Vagina (tissue), 2 donors: ENCODE measurements at places on chromosomes 3 and 15.

GRCh38 chr15:27166917-27167316 is 195.9 kb downstream of the GABRG3 start:
- DNase-seq: no peak

DNA sequence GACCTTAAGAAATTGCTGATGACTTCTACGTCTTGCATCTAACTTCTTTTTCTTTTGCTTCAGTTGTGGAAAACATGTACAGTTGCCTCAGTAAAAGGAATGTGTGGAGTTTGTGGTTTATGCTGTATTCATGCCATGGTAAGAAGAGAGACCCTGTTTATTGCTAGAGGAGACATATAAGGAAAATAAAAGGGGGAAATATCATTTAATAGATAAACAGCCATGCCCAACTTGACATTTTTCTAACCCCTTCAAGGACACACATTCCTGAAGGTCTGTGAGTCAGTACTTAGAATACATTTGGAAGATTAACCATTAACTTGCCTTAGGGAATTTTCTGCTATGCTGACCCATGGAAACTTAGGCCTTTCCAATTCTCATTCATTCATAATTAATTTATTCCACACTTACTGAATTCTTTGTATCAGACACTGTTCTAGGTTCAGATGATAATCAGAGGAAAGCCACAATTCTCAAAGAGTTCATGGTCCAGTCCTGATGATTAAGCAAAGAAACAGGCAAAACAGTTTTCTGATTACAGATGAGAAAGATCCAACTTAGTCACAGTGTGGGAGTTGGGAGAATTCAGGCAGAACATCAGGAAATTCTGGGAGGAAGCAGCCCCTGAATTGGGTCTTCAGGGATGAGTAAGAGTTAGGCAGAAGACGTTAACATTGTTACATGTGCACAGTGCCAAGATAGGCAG is 329.8 kb upstream of the RASGRP1 start:
- DNase-seq: no peak

DNA sequence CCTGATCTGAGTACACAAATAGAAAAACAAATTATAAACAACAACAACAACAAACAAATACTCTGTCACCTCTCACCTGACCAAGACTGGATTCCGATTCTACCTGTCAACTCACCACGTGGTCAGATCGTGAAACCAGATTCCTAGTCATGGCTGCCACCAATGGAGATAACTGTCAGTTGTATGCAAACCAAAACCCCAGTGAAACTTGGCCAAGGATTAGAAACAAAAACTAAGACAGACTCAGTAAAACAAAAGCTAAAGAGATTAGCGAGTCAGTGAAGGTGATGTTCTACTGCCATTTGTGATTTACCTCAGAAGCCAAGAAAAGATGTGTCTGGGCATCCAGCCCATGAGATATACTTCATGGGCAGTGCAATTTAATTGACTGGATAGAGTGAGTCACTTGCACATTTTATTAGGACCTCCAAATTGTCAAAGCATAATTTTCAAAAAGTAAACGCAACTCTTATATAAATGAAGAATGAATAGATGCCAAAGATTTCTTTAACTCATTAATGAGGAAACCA is 31.1 kb downstream of the PHLDB2 start:
- DNase-seq: no peak

- DNase-seq: no peak
Measured at GRCh38 chr3:15633766-15634598, 32.4 kb downstream of the BTD start.

GRCh38 chr3:149967086-149967685 is 3.5 kb downstream of the PFN2 start:
- no peak for DNase-seq

GRCh38 chr3:157087373-157087772 is 72.6 kb downstream of the CCNL1 start:
- no peak for DNase-seq

DNA sequence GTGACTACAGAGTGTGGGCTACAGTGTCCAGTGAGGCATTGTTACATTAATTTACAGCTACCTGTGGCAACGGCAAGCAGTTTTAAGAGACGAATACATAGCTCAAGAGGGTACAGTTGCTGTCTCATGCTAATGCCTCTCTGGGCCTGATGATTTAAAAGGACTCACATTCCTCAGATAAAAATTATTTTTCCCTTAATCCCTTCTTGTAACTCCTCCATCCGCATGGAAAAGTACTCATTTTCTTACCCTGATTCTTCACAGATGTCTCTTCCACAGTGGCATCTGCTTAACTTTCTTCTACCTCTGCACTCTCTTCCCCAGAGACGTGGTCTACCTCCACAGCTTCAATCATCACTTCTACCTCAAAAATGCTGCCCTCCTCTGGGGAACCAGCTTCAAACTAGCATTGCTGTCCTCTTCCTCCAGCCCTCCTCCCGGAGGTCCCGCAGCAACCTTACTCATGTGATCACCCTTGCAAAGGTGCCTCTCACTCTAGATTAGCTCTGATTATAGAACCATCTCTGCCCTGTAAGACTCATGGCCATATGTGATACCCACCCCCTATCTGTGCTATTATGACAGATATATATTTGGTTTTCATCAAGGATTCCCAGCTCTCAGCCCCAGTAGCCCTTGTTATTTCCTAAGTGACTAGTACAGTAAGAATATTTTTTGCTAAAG is 21.4 kb upstream of the ABHD17C start:
- DNase-seq: no peak

DNA sequence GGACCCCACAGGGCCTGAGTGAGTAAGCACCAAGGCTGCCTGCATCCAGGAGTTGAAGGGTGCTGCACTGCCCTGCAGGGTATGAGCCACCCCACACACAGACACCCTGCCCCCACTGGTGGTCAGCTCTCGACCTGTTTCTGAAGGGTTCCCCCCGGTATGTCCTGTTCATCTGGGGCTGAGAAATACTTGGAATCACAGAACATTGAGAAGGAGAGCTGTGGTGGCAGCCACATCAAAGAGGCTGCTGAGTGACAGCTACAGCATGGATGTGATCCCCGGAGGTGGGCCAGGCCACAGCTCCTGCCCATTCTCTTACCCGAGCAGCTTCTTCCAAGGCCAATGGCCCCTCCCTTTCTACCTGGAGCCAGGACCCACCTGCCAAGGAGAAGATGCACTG is 66.4 kb upstream of the PLXNA1 start:
- no peak for DNase-seq

DNA sequence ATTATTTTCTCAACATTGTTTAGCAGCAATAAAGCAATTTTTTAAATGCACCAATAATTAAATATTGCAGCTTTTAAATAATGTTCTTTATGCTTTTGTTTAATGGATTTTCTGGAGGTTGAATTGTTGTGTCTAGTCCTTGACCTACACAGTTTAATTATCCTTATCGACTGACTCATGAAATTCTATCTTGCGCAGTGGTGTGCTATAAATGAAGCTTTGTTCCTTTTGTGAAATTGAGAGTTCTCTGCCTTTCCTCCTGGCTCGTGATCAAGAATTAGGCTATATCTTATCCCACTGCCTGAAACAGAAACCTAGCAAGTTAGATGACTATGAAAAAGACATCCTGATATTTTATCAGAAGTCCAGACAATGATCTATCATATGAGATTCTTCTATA is 37.0 kb upstream of the PIK3R4 start:
- no peak for DNase-seq

DNA sequence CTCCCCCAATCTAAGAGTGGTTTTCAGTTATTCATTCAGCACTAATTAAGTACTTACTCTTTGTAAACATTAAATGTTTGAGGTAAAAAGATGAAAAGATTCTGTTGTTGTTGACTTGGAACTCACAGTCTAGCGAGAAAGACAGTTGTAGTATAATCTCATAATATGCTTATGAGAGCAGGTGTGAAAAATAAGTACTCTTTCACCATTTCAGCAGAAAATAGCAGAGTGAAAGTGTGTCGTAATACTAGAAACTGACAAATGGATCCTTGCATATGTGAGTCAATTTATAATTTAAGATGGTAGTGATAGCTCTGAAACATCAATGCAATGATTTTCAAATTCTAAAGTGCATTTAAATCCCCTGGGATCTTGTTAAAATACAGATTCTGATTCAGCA is 618.8 kb upstream of the CCDC54 start:
- no peak for DNase-seq

DNA sequence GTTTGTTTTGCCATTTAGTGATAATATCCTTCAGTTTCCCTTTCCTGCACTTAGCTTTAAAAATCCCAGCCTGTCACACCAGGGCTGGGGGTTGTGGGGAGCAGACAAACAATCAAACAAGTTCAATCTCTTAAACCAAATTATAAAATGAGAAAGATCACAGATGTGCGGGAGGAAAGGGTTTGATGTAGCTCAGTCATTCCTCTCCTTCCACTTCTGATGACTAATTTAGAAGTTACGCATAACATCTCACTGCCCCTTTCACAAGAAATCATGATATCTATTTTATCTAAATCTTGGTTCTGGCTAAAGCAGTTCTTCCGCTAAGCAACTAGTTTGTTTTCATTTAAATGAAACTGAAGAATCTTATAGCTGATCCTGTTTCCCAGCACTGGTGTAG is 34.1 kb upstream of the ATG7 start:
- DNase-seq: no peak

DNA sequence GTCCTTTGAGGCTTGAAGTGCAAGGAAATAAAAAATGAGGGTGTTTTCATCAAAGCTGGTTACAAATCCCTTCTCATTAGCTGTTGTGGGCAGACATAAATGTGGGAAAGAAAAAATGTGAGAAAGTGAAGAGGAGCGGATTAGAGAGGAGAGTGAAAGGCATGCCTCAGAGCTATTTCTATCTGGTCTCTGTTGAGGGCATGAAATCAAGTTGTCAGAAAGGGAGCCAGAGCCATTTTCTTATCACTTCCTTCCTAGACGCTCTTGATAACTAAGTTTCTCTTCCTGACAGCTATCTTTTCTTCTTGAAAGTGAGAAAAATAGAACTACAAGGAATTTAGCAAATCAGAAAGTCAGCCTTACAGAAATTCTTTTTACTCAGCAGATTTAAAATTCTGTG is 20.8 kb upstream of the CAPN3 start:
- DNase-seq: no peak

GRCh38 chr3:11825301-11825700 is 21.4 kb downstream of the TAMM41 start:
- DNase-seq: no peak

GRCh38 chr15:67136802-67137201 is 71.4 kb downstream of the SMAD3 start:
- no peak for DNase-seq

DNA sequence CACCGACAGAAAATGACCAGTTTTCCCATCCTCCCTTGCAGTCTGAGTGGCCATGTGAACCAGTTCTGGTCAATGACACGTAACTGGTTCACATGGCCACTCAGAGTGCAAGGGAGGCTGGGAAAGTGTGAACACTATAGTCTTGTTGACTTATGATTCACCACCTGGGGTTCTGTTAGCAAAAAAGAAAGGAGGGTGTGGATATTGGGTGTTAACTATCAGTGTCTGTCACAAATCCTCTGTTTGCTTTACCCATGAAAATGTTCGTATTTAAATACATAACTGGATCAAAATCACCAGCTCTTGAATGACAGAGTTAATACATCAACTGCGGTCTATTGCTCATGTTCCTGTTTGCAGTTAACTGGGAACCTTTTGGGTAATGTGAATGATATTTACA is 92.3 kb downstream of the ADAMTSL3 start:
- no peak for DNase-seq

DNA sequence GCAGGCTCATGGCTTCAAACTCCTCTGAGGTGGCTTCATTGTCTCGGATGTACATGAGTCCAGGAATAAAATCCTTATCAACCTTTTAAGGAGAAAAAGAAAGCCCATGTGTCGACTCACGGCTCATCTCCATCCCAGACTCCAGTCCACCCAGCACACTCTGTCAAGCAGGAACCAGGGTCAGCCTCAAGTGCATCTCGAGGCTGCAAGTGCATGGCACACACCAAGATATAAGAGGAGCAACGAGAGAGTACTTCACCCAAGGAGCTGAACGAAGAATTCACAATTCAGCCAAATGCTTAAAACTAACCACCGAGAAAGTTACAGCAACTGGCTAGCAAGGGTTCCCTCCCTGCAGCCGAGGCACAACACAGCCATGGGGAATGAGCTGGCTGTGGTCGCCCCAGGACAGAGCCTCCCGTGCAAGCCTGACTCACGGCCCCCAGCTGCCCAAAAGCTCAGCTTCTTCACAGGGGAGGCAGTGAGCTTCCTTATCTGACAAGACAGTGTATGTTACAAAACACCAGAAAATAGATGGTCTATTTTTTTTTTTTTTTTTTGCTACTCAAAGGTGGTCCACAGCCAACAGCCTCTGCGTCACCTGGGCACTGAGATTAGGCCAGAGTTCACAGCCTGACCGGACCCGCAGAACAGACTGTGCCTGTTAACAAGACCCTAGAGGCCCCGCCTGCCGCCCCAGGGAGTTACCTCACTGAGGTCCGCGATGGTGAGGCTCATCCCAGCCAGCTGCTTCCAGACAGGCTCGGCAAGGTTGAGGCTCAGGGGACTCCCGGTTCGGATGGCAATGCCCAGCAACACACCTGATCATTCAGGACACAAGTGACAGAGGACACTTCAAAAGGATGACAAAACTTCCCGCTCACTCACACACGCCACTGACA is 15.9 kb upstream of the OCA2 start:
- no peak for DNase-seq

GRCh38 chr3:148873270-148873927 is 8.3 kb downstream of the CPA3 start:
- DNase-seq: no peak

DNA sequence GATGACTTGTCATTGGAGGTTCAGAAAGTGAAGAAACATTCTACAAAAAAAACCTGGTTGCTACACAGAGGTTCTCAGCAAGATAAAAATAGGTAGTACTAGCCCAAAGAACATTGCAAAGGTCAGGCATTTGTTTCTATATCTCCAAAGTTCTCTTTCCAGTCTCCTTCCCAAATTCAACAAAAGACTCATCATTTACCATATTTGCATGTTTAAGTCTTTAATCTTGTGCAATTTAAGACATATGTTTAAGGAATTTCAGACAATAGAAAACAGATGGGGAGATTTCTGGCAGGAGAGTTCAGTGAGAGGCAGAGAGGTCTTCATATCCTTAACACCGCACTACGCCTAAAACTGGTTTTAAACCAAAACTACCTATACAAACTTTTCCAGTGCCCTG is 173.8 kb upstream of the THBS1 start:
- DNase-seq: no peak

DNA sequence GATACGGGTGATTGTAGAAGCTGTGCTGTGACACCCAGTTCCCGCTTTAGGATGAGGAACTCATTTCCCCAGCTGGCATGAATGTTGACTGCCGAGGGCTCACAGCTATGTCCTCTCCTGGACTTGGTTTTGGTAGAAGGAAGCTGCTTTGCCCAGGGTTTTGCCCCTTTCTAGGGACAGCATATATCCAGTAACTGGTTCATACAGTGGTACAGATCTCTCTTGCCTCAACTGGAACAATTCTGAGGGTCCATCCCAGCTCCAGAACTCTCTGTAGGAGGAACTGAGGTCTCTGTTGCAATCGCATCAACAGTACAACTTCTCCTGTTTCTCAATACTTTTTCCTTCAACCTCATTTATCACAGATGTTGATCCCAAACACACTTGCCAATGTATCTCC is 54.5 kb upstream of the FNDC3B start:
- DNase-seq: no peak
